CD4-positive, alpha-beta memory T cell (primary cell): ENCODE measurements at places on chromosomes 3 and 15. TPM values are rescaled to one million over a fixed set of nuclear protein-coding genes. Genes with fewer than 3 reads are reported as not detected.

DNA sequence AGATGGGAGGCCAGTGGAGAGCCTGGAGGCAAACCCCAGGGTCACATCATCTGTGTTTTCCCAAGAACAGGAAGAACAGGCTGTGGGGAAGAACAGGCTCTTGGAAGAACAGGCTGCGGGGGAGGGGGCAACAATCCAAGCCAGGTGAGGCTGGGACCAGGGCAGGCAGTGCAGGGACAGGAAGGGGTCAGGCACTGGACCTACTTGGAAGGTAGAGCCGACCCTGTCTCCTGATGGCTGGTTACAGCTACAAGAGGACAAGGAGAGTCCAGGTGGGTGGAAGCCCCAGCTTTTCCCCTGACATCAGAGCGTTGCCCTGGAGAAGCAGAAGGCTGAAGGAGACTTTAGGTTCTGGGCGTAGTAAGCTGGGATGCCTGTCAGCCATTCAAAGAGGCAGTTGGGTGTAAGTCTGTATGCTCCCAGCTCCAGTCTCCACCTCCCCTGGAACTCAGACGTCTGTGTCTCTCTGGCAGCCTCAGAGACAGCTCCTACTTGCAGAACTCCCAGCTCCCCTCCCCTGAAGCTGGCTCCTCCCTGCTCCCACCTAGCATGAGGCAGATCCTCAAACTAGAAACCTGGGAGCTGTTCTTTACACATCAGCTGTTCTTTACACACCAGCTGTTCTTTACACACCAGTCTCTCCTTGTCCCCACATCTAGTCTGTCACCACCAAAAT, 130.9 kb downstream of the DNAJB8 start:
- H3K4me1 ChIP-seq = no peaks in the 10 kb centered on the region
- H3K27ac ChIP-seq = no peak overlapping the region
- H3K4me3 ChIP-seq = no peak overlapping the region
- DNase-seq = no peak

DNA sequence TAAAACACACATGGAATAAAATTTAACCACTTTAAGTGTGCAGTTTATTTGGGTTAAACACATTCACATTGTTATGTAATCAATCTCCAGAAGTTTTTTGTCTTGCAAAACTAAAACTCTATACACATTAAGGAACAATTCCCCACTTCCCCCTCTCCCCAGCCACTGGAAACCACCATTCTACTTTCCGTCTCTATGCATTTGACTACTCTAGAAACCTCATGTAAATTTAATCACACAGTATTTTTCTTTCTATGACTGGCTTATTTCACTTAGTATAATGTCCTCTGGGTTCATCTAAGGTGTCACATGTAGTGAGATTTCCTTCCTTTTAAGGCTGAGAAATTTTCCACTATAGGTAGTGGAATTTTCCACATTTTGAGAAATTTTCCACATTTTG, 568.7 kb upstream of the UBE2E2 start:
- DNase-seq = no peak
- H3K27ac ChIP-seq = no peak overlapping the region
- no peaks in the 10 kb centered on the region for H3K36me3 ChIP-seq
- no peaks in the 10 kb centered on the region for H3K4me1 ChIP-seq
- H3K27me3 ChIP-seq = no peaks in the 10 kb centered on the region

- no peak overlapping the region for H3K27ac ChIP-seq
- no peaks in the 10 kb centered on the region for H3K27me3 ChIP-seq
- DNase-seq = no peak
- no peak overlapping the region for H3K4me3 ChIP-seq
- peaks cover 21% of the 10 kb centered on the region for H3K4me1 ChIP-seq
These were observed 155.6 kb upstream of the SLC2A2 start for GRCh38 chr3:171181907-171182690.

DNA sequence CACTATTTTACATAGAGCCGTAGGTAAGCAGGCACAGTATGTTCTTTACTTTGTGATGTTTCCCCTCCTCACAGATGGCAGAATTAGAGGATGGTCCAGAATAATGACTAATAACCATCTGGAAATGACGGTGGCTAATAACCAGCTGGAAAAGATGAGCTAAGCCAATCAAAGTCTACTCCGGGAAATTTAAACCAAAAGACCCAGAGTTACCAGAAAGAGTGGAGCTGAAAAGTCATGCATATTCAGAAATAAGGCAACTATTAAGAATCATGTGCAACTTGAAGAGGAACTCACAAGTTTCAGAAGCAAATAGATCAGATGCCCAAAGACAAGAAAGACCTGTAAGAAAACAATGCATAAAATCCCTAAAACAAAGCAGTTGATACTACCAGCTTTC, 33.6 kb downstream of the DMXL2 start:
- H3K27me3 ChIP-seq = no peaks in the 10 kb centered on the region
- H3K27ac ChIP-seq = no peak overlapping the region
- no peaks in the 10 kb centered on the region for H3K4me1 ChIP-seq
- no peaks in the 10 kb centered on the region for H3K36me3 ChIP-seq

GRCh38 chr3:10116138-10116460, 624 bp downstream of the BRK1 start:
- H3K4me1 ChIP-seq = peaks cover 39% of the 10 kb centered on the region
- H3K36me3 ChIP-seq = peaks cover 15% of the 10 kb centered on the region
- peak overlapping the region; percentile 89 for H3K4me3 ChIP-seq
- H3K27me3 ChIP-seq = no peaks in the 10 kb centered on the region

GRCh38 chr15:74245342-74245931, 9.3 kb downstream of the CCDC33 start:
- H3K4me1 ChIP-seq = no peaks in the 10 kb centered on the region
- DNase-seq = no peak
- H3K27ac ChIP-seq = no peak overlapping the region
- H3K4me3 ChIP-seq = no peak overlapping the region
- H3K27me3 ChIP-seq = no peaks in the 10 kb centered on the region
- no peaks in the 10 kb centered on the region for H3K36me3 ChIP-seq

DNA sequence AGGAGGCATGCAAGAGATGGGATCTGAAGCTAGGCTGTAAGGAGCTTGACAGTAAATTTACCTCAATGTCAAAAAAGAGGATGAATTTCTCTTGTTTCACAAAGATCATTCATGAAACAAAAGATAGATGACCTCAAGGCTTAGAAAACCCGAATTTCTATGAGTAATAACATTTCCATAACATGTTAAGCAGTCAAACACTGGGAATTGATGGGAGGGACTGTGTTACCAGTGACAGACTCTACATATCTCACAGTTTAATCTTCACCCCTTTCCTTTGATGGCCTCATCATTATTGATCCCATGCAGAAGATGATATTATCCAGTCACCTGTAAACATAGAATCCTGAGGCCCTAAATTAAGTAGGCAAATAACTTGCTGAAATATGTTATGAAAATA, 53.5 kb upstream of the VGLL3 start:
- no peaks in the 10 kb centered on the region for H3K4me1 ChIP-seq
- no peak overlapping the region for H3K27ac ChIP-seq
- DNase-seq = no peak
- H3K27me3 ChIP-seq = no peaks in the 10 kb centered on the region
- H3K36me3 ChIP-seq = no peaks in the 10 kb centered on the region

SKOR1 gene
- 0.09 TPM for polyA plus RNA-seq

EFCC1 gene
- not detected for polyA plus RNA-seq

- no peaks in the 10 kb centered on the region for H3K4me1 ChIP-seq
- H3K27ac ChIP-seq = no peak overlapping the region
- DNase-seq = no peak
- H3K4me3 ChIP-seq = no peak overlapping the region
These were observed 34.5 kb downstream of the DCP1A start for GRCh38 chr3:53312832-53313231.

DNA sequence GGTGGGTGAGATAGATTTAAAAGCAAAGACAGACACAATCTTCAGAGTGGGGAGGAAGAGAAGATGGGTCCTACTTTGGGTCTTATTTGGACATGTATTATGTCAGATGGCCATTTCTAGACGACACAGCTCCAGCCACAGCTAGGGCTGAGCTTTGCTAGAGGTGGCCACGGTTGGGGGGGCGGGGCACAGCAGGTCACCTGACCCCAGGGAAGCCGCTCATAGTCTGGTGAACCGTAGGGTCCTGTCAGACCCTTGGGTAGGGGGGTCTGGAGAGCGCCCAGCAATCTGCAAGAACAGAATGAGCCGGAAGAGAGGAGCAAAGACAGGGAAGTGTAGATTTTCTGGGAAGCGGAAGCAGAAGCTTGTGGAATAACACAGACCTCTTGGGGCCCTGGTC, 6.6 kb downstream of the EPB42 start:
- no peaks in the 10 kb centered on the region for H3K4me1 ChIP-seq
- no peak for DNase-seq
- H3K27ac ChIP-seq = no peak overlapping the region
- no peaks in the 10 kb centered on the region for H3K27me3 ChIP-seq
- no peaks in the 10 kb centered on the region for H3K36me3 ChIP-seq

WDR93 gene
- not detected for polyA plus RNA-seq

TM4SF4 gene
- not detected for polyA plus RNA-seq

DNA sequence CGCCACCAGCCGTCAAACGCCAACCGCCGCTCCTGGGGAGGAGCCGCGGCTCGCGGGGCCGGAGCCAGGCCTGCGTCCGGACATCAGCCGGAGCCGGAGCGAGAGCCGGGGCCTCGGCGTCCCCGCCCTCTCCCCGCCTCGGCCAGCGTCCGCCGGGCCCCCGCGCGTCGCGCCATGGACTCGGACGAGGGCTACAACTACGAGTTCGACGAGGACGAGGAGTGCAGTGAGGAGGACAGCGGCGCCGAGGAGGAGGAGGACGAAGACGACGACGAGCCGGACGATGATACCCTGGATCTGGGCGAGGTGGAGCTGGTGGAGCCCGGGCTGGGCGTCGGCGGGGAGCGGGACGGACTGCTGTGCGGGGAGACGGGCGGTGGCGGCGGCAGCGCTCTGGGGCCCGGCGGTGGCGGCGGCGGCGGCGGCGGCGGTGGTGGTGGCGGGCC, 359 bp downstream of the ARIH1 start:
- H3K27ac ChIP-seq = peak overlapping the region; percentile 100
- no peak overlapping the region for H3K4me3 ChIP-seq
- H3K36me3 ChIP-seq = no peaks in the 10 kb centered on the region
- no peak for DNase-seq

DNA sequence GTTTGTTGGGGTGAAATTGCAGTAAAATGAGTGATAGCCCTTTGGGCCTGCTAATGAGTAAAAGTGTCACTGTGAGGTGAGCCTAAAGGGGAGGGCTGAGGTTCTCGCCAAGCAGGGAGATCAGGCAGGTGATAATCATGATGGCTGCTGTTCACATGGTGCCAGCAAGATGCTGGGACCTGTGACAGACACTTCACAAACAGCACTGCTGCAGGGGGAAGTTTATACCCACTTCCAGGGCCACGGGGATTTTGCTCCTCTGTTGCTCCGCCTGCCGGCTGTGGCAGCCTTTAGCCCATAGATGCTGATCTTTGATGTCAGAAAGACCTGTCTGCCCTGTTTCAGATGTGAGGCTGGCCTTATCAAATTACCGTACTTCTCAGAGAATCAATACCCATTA, 96.7 kb downstream of the SV2B start:
- no peak for DNase-seq
- H3K36me3 ChIP-seq = no peaks in the 10 kb centered on the region

DNA sequence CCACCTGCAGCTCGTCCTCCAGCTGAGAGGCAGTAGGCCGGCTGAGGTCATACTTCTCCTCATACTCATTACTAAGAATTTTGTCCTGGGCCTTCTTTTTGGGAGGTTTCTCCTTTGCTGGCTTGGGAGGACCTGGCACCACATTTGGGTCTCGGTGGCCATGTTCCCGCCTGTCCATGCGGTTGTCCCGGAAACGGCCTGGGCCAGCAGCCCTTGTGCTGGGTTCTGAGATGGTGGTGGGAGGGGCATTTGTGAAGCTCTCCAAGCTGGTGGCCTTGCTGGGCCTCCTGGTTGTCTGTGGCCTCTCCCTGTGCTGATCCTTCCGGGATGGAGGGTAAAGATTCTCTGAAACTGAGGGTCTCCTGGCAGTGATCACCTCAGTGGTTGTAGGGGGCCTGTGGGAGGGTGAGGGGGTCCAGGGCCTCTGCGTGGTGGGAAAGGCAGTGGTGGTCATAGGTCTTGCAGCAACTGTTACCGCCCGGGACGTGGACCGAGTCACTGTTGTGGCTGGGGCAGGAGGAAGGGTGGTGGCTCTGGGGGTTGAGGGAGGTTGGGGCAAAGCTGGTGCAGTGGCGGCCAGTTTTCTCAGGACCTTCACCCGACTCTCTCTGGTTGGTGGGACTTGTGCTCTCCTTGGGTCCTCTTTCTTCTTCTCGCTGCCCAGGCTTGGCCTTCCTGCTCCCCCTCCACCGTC, 2.5 kb downstream of the CCDC80 start:
- H3K4me3 ChIP-seq = no peak overlapping the region
- H3K27me3 ChIP-seq = no peaks in the 10 kb centered on the region
- no peaks in the 10 kb centered on the region for H3K36me3 ChIP-seq
- H3K27ac ChIP-seq = no peak overlapping the region
- peaks cover 10% of the 10 kb centered on the region for H3K4me1 ChIP-seq
- no peak for DNase-seq

DNA sequence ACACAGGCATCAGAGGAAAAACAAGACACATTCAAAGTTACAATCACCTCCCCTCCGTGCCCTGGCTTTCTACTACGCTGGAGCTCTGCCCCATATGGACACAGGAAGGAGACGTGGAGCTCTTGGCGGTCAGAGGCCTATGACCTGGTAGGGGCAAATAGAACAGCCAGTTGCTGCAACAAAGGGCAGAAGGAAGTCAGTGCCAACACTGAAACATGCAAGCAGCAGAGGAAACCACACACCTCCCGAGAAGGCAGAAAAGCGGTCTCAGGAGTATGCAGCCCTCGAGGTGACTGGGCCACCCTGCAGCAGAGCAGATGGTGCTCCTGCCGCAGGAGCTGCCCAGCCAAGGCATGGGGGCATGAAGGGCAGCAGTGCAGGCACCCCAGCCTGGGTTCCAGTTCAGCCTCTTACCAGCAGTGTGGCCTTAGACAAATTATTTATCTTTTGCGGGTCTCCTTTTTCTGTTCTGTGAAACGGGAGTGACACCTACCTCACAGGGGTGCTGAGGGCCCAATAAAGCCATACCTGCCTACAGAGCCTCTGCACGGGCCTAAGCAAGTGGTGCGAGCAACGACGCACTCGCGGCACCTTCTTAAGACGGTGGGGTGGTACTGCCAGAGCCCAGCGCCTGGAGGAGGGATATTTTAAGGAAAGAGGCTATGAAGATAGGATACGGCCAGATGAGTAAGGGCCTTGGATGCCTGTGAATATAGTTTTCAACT, 8.6 kb downstream of the ZXDC start:
- no peak overlapping the region for H3K27ac ChIP-seq
- peaks cover 4% of the 10 kb centered on the region for H3K4me1 ChIP-seq
- H3K36me3 ChIP-seq = peaks cover 86% of the 10 kb centered on the region

- peaks cover 28% of the 10 kb centered on the region for H3K36me3 ChIP-seq
- H3K4me3 ChIP-seq = no peak overlapping the region
- H3K4me1 ChIP-seq = peaks cover 60% of the 10 kb centered on the region
- H3K27me3 ChIP-seq = no peaks in the 10 kb centered on the region
These were observed 54.4 kb downstream of the CCDC66 start for GRCh38 chr3:56611364-56611763.

DNA sequence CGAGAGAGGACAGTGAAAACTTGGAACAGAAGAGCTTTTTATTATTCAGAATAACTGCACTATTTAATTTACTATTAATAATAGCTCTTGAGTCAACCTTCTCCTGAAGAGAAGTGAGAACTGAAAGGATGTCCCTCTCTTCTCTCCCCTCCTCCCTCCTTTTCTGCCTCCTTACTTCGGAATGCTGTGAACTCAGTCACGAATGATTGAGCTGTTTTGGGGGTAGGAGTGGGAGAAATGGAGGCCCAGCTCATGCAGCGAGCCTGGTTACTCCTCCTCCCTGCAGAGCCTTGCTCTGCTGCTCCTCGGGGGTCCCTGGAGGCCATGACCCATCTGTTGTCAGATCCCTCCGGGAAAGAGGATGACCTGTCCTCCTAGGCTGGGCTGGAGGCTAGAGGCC, 20.3 kb upstream of the INSYN1 start:
- H3K4me1 ChIP-seq = no peaks in the 10 kb centered on the region
- DNase-seq = no peak
- no peak overlapping the region for H3K4me3 ChIP-seq
- H3K27ac ChIP-seq = no peak overlapping the region
- no peaks in the 10 kb centered on the region for H3K27me3 ChIP-seq
